ENCODE measurements at places on chromosomes 2 and 18.
A peak's percentile ranks its signal among the peaks of the same experiment; 100 is the strongest.

DNA sequence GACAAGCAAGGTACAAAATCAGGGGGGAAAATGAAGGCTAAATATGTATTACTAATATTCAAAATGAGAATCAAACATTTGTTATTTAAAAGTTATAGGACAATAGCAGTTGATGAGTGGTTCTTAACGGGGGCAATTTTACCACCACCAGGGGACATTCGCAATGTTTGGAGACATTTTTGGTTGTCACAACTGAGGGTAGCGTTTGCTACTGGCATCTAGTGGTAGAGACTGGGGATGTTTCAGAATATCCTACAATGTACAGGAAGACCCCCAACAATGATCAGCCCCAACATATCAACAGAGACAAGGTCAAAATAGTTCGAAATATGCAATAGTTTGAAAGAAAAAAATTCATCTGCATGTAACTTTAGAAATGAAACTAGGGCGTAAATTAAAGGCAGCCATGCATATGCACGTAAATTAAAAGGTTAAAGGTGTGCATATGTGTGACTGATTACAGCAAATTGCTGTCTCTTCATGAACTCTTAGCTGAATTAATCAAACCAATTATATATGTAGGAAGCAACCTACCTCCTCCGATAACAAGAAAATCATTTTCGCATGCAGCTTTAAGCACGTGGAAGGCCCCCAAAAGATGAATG is 61.2 kb upstream of the CUL3 start:
- no peak for DNase-seq

DNA sequence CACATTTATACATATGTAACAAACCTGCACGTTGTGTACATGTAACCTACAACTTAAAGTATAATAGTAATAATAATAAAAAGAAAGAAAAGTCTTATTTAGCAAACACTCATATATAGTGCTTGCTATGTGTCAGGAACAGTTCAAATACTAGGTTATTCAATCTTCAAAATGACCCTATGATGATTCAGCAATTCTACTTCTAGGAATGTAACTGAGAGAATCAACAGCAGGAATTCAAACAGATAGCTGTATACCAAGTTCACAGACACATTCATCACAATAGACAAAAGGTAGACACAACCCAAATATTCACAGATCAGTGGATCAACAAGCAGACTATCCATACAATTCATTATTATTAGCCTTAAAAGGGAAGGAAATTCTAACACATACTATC is 69.5 kb downstream of the MYO5B start:
- DNase-seq: no peak

- no peak for DNase-seq
These were observed 24.6 kb downstream of the FECH start for GRCh38 chr18:57561728-57562423.

GRCh38 chr2:108926561-108927380 is 62.2 kb downstream of the EDAR start:
- DNase-seq: no peak

DNA sequence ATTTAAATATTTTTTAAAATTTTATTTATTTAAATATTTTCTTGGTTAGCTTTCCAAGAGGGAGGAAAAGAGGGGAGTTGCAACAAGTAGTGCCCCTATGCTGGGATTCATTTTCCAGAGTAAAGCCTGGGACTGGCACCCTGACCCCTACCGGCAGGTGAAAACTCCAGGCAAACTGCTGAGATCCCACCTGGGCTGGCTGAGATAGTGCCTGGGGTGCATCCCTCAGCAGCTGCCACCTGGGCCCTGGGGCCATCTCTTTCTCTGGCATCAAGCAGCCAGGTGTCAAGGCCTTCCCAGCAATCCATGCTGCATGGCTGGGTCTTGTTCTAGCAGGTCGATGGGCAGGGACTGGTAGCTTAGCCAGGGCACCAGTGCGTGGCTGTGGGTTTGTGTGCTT is 6.6 kb downstream of the SIX2 start:
- DNase-seq: no peak

DNA sequence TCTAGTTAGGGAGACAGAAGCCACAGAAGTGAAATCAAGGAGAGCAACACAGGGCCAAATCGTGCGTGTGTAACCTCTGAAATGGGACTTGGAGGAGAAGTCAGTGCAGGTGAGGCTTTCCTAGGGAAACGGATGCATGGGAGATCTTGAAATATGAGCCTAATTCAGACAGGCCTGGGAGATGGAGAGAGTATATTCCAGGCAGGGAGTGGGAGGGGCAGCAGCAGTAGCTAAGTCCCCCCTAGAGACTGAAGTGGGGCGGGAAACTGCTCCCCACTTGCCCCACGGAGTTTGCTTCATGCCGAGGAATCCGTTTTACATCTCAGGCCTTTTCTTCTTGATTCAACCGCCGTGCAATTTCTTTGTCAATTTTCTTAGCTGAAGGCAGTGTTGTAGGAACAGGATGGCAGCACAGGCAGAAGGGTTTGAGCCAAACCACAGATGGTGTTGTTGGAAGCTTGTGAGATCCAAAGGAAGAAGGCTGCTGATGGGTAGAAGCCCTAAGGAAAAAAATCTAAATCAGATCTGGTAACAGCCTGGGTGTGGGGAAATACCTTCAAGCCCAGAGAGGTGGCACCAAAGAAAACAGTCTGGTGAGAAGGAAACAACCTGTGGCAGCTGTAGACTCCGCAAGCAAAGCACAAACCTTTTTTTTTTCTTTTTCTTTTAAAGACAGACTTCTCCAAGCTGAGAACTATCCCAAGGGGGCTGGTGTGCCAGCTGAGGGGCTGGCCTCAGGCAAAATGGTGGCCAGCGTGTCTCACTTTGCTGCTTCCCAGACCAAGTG is 40.2 kb downstream of the EPAS1 start:
- DNase-seq: no peak

- DNase-seq: no peak
These were observed 36.3 kb downstream of the NRXN1 start for GRCh38 chr2:50995610-50996009.

- DNase-seq: no peak
These were observed 10.9 kb downstream of the CERS6 start for GRCh38 chr2:168466834-168467565.

- DNase-seq: no peak
These were observed 3.7 kb downstream of the ETAA1 start for GRCh38 chr2:67400560-67401485.

DNA sequence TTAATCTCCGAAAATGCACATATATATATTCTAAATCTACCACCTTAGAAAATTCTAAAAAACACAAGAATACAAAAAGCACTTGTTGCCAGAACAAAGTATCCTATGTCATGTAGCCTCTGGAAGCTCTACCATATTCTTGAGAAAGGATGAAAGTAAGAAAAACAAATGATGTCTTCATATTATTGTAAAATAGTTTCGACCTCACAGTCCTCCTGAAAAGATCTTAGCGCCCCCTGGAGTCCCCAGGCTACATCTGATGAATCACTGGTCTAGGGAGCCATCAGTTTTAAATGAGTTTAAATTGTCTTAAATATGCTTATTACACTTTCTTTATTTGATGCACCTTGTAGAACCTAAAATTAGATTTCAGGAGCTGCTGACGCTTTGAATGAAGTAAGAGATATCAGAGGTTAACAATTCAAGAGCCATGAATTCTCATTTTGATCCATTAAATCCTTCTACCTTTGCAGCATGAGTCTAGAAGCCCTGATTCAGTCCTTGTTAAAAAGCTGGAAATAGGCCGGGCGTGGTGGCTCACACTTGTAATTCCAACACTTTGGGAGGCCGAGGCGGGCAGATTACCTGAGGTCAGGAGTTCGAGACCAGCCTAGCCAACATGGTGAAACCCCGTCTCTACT is 138.8 kb downstream of the MCFD2 start:
- no peak for DNase-seq

DNA sequence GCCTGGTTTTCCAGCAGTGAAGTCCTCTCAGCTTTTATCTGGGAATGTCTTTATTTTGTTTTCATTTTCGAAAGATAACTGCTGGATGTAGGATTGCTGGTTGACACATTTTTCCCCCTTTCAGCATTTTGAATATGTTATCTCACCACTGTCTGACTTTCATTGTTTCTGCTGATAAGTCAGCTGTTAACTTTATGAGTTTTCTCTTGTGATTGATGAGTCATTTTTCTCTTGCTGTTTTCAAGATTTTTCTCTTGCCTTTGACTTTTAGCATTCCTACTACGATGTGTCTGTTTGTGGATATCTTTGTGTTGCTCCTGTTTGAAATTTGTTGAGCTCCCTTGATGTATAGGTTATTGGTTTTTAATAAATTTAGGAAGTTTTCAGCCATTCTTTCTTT is 85.5 kb downstream of the AGPS start:
- no peak for DNase-seq

DNA sequence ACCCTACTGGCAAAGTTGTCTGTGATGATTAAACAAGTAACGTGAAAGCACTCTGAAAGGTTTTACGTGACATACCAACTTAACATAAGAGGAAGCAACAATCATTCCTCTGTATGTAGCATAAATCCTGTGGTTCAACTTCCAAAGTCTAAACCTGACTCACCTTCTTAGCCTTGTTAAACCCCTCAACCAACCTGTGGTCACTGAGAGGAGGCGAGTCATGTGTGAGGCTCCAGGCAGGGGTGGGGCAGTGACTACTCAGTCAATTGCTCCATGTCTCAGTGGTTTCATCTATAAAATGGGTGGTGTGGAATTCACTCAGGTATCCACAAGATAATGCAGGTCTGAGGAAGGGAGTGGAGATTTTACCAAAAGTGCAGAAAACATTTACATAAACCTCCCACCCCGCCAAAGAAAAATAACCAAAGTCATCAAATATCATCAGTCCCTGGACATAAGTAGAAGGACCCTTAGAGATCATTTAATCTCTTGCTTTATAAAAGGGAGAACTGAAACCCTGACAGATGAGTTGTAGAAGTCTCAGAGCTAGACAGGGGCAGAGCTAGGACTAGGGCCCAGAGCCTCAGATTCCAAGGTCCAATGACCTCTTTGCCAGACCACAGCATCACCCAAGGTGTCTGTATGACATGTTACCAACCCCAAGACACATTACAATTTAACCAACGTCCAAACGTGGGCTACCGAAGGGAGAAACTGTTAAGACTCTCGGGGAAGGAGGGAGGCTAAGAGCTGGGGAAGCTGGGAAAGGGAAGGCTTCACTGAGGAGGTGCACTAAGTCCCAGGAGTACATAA is 3.7 kb upstream of the PCBP1 start:
- no peak for DNase-seq

DNA sequence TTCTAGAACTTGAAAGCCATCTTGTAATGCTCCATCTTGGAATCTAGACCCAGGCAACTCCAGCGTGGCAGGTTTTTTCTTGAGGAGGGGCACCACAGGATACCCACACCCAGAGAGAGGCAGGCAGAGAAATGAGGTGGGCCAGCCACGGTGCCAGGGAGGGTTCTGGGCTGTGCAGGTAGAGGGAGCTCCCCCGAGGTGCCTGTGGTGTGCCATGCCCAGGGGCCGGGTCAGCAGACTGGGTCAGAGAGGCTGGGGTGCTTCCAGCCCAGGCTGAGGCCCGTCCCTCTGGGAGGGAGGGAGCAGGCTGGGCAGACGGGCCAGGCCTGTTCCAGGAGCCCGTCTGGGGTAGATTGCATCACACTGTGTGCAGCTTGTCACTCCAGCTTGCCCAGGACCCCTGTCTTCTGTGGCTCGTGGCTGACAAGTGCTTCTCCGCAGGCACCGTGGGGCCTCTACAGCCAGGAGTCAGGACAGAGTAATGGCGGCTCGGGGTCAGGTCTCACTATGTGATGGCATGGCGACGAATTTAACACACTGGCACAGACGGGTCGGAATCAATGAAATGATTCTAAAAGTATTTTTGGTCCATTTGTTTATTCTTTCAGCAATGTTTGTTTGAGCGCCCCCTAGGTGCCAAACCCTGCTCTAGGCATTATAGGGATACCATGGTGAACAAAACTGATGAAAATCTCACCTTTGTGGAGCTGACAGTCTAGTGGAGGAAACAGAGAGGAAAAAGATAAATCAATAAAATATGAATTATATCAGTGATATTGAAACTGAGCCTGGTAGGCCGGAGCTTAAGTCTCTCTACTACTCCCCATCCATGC is 144.0 kb downstream of the ACOXL start:
- DNase-seq: no peak

DNA sequence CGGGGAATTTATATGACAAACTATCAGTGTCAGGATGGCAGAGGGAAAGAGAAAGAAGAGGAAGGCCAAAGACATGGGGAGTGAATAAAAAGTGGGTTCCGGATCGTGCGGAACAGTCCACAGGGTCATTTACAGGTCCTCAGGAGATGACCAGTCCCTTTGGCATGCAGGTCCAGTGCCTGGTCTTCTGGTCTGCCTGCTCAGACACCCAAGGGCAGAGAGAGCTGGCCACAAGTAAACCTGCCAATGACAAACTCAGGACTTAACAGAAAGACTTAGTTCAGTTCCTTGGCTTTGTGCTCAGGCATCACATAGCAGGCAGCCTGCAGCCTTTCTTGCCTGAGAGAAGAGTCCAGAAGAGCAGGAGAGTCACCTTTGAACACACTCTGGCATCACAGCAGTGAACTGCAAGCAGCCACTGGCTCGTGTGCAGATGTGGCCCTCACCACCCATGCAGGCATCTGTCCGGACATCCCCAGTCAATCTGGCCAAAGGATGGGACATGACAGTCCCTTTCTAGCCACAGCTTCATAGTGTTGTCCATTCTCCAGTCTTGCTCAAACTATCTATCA is 14.0 kb downstream of the TMEM127 start:
- peak; percentile 90 for DNase-seq

DNA sequence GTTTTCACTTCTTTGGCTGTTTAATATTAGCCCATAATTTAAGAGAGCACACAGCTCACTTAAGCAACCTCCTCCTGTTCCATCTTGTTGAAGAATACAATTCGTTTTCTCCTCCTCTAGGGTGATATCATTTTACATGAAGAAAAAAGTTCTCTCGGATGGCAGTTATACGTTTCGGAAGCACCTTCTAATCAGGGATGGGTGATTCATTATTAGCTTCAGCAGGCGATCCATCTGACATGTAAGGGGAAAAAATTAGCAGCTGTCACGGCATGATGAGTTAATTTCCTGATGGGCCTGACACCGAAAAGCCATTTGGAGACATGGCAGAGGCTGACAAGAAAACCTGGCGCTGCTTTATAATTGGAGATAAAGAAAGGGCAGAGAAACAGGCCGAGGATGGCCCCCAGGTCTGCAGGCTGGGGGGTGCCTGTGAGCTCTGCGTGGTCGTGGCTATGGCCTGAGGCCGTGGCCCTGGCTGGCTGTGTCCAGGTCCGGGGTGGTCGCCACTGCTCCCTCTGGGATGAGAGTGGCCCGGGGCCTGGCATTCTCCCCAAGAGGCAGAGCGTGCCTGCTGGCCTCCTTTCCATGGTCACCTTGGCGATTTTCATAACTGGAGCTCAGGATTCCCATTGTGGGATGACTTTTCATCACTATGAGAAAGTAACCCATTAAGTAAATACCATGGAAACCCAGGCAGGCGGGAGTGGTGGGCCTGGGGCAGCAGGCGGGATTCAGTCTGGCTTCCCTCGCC is 140.1 kb downstream of the PTGR3 start:
- DNase-seq: no peak
